ENCODE measurements at places on chromosomes 1 and 21.
A peak's percentile ranks its signal among the peaks of the same experiment; 100 is the strongest.

DNA sequence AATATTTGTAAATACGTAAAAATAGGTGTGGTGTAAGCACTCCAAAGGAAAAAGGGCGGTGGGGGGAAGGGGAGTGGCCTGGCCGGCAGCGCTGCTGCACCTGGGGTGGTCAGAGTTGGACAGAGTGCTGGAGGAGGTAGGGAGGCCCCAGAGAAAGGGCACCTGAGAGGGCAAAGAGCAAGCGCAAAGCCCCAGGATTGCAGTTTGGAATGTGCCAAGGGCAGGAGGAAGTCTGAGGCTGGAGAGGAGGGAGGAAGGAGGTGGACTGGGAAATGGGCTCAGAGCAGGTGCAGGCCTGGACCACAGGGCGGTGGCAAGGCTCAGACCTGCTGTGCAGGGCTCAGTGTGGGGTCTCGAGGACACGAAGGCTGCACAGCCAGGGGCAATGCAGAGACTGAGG is 30.6 kb downstream of the LDLRAP1 start:
- DNase-seq = no peak

DNA sequence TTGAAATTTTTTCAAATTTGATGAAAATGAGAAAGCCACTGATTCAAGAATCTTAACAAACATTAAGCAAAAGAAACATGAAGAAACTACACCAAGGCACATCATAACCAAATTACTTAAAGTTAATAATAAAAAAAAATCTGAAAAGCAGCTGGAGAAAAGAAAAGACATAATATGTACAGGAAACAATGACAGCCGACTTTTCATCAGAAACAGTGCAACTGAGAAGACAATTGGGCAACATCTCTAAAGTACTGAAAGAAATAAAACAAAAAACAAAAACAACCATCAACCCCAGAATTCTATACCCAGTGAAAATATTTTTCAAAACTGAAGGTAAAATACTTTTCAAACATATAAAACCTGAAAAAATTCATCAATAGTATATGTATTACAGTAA is 73.8 kb upstream of the DMRTA2 start:
- no peak for DNase-seq

DNA sequence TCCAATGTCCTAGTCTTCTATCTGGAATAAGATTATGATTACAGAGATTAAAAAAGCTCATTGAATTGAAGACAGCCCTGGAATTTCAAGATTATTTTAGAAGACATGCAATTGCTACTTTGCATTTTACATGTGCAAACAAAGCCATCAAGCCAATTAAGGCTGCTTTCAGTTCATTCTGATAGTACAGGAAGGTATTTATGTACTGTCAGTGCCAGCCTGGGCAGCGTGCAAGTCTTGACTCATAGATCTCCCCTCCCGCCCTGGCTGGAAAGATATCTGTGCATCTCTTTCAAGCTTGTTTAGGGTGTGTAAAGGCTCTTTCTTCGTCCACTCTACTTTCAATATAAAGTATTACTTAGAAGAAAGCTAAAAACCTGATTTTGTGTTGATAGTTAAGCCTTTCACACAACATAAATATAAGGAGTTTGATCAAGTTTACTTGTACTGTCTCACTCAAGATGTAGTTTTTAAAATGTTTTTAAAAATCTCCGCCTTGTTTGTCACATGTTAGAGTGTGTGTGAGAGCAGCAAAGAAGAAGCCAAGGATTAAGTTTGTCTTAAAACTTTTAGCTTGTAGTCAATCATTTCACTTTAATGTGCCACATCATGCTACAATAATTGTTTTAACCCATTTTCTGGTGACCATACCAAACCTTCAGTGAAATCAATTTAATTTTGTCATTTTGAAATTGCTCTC is 13.6 kb upstream of the LYPLAL1 start:
- DNase-seq = peak; percentile 43

DNA sequence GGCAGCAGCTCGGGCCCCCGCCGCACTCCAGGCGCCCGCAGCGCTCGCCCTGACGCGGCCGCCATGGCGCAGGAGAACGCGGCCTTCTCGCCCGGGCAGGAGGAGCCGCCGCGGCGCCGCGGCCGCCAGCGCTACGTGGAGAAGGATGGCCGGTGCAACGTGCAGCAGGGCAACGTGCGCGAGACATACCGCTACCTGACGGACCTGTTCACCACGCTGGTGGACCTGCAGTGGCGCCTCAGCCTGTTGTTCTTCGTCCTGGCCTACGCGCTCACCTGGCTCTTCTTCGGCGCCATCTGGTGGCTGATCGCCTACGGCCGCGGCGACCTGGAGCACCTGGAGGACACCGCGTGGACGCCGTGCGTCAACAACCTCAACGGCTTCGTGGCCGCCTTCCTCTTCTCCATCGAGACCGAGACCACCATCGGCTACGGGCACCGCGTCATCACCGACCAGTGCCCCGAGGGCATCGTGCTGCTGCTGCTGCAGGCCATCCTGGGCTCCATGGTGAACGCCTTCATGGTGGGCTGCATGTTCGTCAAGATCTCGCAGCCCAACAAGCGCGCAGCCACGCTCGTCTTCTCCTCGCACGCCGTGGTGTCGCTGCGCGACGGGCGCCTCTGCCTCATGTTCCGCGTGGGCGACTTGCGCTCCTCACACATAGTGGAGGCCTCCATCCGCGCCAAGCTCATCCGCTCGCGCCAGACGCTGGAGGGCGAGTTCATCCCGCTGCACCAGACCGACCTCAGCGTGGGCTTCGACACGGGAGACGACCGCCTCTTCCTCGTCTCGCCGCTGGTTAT is 2.8 kb downstream of the KCNJ9 start:
- peak; percentile 32 for DNase-seq

GRCh38 chr1:10380594-10381275 is 18.1 kb upstream of the PGD start:
- DNase-seq = peak; percentile 23

- no peak for DNase-seq
Observed at GRCh38 chr21:41894922-41895557, 15.9 kb upstream of the PRDM15 start.

GRCh38 chr1:94660994-94661393 is 119.4 kb upstream of the F3 start:
- no peak for DNase-seq

DNA sequence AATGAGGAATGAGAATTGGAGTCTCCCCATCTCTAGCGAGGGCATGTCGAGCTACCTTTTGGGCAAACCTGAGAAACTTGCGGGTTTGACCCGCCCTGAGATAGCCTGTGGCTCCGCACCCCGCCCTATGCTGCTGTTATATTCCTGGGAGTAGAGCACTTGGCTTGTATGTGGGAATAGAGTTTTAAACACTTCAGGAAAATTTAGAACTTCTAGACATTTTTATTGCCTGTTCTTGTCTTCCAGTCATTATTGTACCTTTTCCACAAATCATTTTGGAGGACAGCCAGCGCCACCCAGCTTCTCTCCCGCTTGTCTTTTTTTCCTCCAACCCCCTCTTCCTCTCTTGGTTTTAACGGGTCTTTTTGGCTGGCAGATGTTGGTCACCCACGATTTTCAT is 738 bp downstream of the GNPAT start:
- DNase-seq = peak; percentile 26

- no peak for DNase-seq
Observed at GRCh38 chr1:225944387-225944786, 3.4 kb upstream of the LEFTY2 start.

GRCh38 chr1:230379928-230380327 is 46.2 kb downstream of the PGBD5 start:
- no peak for DNase-seq

GRCh38 chr1:119958223-119958622 is 61.9 kb upstream of the ADAM30 start:
- DNase-seq = no peak

DNA sequence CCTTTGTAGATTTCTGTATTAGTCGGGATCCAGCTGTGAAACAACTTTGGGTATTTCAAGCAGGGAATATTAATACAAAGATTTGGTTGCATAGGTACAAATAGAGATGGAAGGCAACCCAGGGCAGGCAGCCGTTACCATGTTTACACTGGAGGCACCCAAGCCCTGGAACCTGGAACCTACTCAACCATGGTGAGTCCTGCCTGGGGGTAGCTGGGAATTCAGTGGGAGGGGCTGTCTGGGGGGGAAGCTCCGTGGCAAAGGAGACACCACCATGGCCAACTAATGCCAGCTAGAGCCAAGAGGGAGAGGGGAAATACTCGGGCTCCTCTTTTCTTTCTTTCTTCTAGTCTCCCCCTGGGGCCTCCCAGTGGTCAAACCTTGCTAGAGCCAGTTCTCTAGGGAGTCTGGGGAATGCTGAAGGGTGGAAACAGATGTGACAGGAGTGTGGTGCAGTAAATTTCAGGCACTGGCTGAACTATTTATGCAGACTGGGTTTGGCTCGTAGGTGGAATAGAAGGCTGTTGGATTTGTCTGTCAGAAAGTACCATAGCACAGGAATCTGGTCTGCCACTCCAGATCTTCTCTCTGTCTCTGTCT is 91.9 kb upstream of the CACNA1E start:
- no peak for DNase-seq

- DNase-seq = no peak
Observed at GRCh38 chr1:80909172-80909784, 891.5 kb upstream of the ADGRL2 start.

DNA sequence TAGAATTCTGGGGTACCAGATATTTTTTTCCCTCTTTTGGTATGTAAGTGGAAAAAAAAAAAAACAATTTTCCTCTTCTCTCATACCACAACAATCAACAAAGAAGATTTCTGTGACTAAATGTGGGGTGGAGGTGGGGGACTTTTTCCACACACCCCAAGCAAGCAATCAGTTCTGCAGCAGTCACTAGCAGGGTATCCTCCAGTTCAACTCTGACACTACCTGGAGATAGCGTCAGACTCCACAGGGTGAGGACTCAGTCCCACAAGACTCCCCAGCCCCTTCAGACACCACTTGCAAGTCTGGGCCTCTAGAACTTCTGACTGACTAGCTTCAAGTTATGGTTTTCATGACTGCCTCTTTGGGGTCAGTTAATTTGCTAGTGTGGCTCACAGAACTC is 6.2 kb downstream of the DHX9 start:
- no peak for DNase-seq

DNA sequence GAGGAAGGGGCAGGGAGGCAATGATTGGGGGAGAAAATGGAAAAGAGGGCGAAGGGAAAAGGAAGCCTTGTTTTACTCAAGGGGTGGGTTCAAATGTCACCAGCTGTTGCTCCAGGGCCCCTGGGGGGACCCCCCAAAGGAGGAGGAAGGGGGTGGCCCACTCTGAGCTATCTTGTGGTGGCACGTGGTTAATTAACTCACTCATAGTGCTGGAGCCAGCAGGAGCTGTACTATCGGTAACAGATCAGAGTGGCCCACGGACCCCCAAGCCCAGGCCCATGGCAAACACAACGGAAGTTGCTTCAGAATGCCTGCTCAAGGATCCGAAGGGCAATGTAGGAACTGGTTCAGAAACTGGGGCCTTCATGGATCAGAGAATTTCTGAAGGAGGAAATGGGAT is 7.2 kb downstream of the TFF2 start:
- no peak for DNase-seq

DNA sequence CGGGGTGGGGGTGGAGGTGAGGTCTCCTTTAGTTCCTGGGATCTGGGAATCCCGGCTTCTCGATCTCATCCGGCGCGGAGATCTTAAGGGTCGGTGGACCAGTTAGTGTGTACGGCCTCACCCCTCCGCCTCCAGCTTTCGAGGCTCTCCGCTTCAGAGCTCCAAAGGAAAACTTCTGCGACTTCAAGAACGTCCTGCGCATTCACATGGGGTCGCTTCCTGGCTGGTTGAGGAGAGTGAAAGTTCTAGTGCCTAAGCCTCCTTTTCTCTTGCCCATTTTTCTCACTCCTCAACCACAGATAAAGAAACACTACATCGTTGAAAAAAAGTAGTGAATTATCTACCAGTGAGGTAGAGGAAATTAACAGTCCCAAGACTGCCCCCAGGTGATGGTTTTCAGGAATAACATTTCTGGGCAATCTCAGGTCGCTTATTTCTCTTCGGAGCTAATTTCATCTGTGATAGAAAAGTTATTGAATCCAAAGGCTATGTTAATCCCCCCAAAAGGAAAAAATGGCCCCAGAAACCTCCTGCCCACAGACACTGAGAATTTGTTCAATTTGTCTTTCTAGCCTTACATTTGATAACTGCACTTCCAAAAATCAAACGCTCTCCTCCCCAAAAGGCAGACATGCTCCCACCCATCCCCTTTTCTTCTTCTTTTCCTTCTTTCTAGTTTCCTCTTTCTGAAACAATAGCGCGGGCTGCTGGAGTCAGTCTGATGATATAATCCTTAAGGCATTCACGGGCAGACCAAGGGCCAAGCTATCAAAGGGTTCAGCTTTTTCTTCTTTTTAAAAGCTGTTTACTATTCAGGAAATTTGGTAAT is 20.6 kb upstream of the TBX15 start:
- DNase-seq = peak; percentile 32

- DNase-seq = no peak
Observed at GRCh38 chr21:42251654-42252324, 32.8 kb downstream of the ABCG1 start.

GRCh38 chr1:207020065-207020708 is 12.4 kb downstream of the C1orf116 start:
- DNase-seq = peak; percentile 92

GRCh38 chr1:113042285-113043143 is 30.5 kb upstream of the LRIG2 start:
- DNase-seq = peak; percentile 84

GRCh38 chr1:171351961-171352360 is 38.0 kb downstream of the FMO4 start:
- DNase-seq = no peak

DNA sequence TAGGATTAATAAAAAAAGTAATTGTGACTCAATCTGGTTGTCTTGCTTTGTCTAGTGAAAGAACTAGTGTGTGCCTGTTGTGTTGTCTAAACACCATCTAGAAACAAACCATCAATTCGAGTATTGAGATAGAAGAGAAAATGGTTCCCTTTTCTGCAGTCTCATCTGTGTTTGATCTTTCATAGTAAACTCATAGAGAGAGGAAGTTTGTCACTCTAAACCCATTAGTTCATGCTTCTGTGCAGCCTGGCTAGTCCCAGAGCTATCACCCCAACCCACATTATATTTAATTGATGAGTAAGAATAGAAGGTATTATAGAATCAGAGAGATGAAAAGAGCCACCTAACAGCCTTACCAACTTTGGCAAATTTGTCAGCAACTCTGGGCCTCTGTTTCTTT is 99.5 kb downstream of the TGFB2 start:
- DNase-seq = no peak

DNA sequence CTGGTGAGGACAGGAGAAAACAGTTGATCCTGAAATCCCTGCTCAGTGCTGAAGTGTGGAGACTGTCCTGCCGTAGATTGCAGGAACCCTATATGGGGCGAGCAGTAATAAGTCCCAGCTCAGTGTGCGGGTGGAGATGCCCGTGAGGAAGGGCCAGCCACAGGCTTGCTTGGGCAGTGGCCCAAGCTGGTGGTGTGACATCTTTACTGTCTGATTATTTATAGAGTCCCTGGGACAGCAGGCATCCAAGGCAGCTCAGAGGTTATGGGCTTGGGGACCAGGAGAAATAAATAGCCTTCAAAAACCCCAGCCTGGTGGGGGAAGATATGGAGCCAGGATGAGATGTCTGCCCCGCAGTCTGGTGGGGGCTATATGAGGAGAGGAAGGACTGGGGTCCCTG is 170.7 kb upstream of the POU3F1 start:
- DNase-seq = no peak
